ENCODE measurements at places on chromosomes 4 and X.

DNA sequence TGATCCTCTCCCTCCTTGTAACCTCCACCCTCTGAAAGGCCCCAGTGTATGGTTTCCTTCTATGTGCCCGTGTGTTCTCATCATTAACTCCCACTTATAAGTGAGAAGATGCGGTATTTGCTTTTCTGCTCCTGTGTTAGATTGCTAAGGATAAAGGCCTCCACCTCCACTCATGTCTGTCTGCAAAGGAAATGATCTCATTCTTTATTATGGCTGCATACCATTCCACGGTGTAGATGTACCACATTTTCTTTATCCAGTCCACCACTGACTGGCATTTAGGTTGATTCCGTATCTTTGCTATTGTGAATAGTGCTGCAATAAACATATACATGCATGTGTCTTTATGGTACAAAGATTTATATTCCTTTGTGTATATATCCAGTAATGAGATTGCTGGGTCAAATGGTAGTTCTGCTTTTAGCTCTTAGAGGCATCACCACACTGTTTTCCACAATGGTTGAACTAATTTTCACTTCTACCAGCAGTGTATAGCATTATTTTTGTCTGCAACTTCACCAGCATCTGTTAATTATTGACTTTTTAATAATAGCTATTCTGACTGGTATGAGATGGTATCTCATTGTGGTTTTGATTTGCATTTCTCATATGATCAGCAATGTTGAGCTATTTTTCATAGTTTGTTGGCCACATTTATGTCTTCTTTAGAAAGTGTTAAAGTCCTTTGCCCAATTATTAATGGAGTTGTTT lies 1030.9 kb downstream of the FSTL5 start:
- no peak for DNase-seq

GRCh38 chr4:67685532-67685859 lies 15.5 kb downstream of the UBA6 start:
- no peak for DNase-seq

DNA sequence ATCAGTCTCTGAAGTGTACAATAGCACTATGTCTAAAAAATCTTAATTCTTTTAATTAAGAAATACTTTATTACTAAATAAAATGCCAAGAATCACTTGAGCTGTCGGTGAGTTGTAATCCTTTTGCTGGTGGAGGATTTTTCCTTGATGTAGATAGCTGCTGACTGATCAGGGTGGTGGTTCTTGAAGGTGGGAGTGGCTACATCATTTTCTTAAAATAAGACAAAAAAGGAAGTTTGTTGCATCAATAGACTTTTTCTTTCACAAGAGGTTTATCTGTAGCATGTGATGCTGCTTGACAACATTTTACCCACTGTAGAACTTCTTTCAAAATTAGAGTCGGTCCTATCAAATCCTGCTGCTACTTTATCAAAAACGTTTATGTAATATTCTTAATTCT lies 68.8 kb upstream of the ZC4H2 start:
- DNase-seq = no peak

- no peak for DNase-seq
Measured at GRCh38 chr4:103415801-103416200, 217.7 kb upstream of the CENPE start.

DNA sequence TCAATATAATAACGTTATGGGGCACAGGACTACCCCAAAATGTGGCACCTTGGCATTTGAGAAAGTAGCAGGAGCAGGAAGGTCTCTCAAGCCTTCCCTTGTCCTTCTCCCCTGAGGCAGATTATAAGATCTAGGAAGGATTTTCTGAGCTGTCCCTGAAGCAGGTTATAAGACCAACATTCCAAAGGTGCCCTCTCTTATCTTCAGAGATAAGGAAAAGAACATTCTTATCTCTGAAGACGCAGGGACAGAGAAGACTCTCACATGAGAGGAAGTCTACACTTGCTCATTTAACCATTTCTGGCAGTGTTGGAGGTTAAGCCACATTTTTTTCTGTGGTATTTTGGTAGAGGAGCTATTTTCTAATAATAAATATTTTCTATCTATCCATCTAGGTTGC lies 437.9 kb upstream of the MAOA start:
- DNase-seq = no peak

GRCh38 chr4:140269369-140269768 lies 104.1 kb upstream of the SCOC start:
- no peak for DNase-seq

DNA sequence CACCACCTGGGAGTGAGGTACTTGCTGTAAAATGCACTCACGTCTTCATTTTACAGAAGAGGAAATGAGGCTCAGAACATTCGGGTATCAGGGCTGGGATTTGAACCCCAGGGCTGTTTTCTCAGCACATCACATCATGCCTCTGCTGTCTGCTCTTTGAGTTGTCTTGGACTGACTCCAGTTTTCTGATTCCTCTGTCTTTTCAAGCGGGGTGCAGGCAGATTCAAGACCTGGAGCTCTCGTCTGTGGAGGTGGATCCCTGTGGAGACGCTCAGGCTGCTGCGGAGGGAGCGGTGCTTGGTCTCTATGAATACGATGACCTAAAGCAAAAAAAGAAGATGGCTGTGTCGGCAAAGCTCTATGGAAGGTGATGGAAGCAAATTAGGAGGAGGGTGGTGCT lies 6.3 kb downstream of the LAP3 start:
- no peak for DNase-seq

GRCh38 chrX:120561634-120562568 lies 1.1 kb upstream of the CUL4B start:
- DNase-seq = no peak

GRCh38 chr4:178329226-178329872 lies 887.1 kb upstream of the AGA start:
- DNase-seq = no peak

GRCh38 chr4:99054428-99054994 lies 34.1 kb downstream of the ADH5 start:
- DNase-seq = no peak

- no peak for DNase-seq
Measured at GRCh38 chrX:9862953-9863352, 76.7 kb downstream of the SHROOM2 start.

DNA sequence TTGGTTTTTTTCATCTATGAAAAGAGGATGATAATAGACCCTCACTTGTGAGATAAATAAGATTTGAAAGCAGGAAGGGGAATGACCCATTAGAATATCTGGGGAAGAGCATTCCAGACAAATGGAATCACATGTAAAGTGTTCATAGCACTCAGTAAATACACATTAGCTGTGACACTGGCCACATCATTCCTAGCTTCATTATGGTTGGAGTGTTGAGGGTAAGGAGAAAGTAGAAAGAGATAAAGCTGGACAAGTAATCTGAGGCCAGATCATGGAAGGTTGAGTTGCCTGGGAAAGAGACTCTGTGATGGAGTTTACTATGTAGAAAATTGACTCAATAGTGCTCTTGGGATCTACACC lies 6.9 kb upstream of the PGRMC1 start:
- DNase-seq = no peak

- no peak for DNase-seq
Measured at GRCh38 chr4:81688085-81688484, 216.4 kb upstream of the RASGEF1B start.

DNA sequence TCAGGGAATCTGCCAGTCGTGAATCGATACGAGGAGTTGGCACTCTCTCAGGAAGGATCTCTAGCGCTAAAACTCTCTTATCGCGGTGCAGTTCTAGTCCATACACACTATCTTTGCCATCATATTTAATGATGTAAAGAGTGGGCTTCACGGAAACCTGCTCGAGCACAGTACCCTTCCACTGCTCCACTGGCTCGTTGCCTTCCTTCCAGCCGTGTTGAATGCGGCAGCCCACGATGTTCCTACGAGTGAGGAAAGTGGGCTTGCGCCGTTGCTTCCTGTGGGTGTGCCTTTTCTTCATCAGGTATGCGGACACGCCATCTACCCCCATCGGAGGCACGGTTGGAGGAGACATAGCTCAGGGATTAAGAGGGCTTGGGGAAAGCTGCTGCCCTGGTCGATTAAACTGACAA lies 661 bp downstream of the SPIN4 start:
- DNase-seq = peak; percentile 11

Measured in activated naive CD4-positive, alpha-beta T cell treated with Interleukin-2 at 50 U/mL for 16 hours (primary cell).